NCI-H1417 (cell line): ENCODE measurements at places on chromosomes 7 and 10.

DNA sequence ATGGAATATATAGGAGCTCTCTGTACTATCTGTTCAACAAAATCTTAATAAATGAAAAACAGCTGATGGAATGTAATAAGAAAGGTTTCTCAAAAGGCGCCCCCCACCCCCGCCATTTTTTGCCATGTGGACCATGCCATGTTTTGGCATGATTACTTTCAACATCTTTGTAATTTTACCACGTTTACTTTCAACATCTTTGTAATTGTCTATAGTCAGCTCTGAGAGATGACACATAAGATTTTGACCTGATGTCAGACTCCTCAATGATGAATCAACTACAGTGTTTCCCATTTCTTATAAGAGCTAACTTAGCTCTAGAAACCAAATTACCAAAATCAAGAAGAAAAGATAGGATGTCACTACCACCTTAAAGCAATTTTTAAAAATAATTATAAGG lies 144.9 kb upstream of the AHR start:
- DNase-seq, result no peak

DNA sequence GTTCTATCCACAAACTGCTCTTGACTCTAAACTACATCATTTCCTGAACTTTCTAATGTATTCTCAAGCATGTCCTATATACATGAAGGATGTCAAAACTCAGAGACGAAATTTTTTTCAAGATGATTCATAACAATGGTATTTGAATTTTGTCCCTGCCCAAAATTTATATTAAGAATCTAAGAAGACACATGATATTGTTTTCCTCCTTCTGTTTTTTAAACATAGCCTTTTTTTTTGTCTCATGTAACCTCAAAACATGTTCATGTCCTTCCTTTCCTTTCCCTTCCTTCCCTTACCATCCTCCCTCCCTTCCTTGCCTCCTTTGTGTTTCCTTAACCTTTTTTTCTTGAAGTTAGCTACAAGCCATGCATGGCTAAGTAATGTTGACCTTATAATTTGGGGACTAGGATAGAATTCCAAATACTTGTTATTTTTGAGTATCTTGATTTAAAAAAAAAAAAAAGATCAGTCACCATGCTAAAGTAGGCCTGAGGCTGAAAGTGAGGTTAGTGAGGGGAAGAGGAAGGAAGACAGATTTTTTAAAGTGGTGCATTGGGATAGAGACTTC lies 163.0 kb downstream of the SUGCT start:
- no peak for DNase-seq

GRCh38 chr10:75887992-75888680 lies 456.7 kb downstream of the LRMDA start:
- peak; percentile 80 for DNase-seq

GRCh38 chr7:135512135-135512887 lies 2.4 kb upstream of the CNOT4 start:
- DNase-seq, result peak; percentile 73

- peak; percentile 58 for DNase-seq
These were observed 3.2 kb downstream of the DNAJB6 start for GRCh38 chr7:157339777-157340677.

DNA sequence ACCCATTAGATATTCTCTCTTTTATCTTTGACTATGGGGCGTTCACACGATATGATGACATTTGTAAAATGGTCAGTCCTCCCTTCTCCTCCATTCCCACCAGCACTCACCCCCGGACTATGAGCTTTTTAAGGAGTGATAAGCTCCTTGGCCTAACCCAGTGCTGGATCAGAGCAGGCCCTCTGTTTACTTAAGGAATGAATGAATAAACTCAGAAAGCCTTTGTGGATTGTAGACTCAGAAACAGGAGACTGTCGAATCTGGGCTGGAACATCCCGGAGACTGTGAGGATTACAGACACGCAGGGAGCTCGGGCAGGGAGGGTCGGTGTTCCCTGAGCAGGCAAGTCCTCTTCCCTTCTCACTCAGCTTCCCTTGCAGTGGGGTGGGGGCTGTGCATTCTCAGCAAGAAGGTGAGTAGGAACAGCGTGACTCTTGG lies 6.8 kb upstream of the ZCCHC24 start:
- no peak for DNase-seq

GRCh38 chr7:147541261-147541660 lies 1049.3 kb upstream of the C7orf33 start:
- DNase-seq, result no peak

GRCh38 chr7:88314061-88314491 lies 7.4 kb upstream of the STEAP4 start:
- no peak for DNase-seq

DNA sequence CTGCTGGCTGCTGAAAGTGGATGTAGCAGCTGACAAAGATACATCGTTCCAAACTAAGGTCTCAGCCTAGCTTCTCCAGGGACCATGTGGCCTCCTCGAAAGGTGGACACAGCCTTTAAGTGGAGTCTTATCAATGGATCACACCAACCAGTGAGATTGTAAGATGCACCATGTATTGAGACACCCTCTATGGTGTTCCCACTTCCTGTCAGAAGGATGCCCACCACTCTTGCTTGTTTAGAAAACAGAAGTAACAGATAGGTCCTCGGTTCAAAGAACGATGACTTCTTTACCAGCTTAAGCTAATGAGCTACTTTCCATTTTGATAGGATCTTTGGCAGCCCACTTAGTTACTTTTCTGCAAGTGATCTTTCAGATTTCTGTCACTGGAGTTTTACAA lies 34.3 kb downstream of the SLC25A13 start:
- DNase-seq, result no peak

GRCh38 chr10:5631936-5632335 lies 34.5 kb downstream of the ASB13 start:
- DNase-seq, result no peak

DNA sequence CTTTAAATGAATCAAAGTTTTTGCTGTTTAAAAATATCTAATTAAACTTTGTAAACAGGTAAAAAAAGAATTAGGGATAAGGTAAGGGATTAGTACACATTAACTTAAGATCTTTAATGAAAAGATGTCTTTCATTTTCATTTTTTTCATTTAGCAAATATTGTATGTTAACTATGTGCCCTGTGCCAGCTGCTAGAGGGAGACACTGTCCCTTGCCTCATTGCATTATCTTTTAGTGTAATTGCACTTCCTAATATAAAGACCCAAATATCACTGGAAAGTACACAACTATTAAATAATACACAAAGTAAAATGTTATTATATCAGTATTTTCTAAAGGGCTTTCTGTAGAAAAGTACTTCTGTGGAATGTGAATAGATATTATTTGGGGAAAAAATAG lies 102.7 kb downstream of the GPR37 start:
- DNase-seq, result no peak

DNA sequence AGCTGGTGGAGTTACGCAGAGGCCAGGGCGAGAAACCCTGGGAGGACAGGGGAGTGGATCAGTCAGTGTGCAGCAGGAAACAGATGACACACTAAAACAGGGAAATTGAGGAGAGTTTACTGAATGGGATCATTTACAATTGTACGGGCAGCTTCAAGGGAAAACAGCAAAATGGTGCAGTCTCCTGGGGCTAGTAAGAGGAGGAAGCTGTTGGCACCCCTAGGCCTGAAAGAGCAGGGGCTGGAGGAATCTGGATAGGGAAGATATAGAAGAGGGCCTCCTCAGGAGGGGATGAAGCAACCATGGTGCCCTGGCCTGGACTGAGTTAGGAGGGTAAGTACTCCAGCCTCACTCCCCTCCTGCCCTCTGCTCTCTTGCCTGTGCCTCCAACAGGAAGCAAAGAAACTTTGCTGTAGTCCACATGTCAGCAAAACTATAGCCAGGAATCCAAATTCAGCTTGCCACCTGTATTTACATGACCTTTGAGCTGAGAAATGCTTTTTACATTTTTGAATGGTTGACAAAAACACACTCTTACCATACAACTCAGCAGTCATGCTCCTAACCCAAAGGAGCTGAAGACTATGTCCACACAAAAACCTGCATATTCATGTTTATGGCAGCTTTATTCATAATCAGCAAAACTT lies 52.3 kb upstream of the OPN4 start:
- no peak for DNase-seq

DNA sequence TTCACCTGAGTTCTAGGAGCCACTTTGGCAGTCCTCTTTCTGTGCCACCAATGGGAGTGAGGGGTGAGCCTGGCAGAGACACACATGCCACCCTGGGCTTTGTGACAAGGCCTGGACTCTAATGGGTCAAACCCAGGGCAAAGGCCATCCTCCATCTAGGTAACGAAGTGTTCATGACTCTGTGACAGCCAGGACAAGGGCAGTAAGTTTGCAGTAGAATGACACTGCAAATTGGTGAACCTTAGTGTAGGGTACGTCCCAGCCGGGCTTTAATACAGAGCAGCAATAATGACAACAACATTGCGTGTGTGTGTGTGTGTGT lies 43.3 kb downstream of the PAPSS2 start:
- DNase-seq, result no peak

DNA sequence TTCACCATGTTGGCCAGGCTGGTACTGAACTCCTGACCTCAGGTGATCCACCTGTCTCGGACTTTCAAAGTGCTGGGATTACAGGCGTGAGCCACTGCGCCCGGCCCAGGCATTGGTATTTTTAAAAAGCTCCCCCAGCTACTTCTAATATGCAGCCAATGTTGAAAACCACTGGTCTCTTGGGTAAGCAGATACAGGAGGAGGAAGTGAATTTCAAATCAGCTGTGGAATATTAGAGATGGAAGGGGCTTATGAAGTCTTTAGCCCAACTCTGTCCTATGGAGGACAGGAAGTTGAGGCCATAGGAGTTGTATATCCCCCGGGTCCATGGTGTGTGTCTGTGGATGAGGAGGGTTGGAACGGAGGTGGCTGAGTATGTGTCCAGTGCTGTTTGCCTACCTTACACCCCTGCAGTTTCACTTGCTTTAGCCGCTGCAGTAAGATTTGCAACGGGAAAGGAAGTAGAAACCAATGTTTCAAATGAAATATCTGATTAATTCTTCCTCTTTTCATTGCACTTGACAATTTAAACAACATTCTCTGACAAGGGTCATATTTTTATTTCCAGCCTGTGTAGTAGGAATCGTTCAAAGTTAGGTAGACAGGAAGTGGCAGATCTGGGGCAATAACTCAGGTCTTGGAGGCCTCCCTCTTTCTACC lies 3.4 kb downstream of the PDE6C start:
- no peak for DNase-seq

- DNase-seq, result no peak
These were observed 41.9 kb upstream of the PSMG3 start for GRCh38 chr7:1611708-1612241.

- DNase-seq, result no peak
These were observed 71.2 kb downstream of the APBB1IP start for GRCh38 chr10:26509307-26509706.

DNA sequence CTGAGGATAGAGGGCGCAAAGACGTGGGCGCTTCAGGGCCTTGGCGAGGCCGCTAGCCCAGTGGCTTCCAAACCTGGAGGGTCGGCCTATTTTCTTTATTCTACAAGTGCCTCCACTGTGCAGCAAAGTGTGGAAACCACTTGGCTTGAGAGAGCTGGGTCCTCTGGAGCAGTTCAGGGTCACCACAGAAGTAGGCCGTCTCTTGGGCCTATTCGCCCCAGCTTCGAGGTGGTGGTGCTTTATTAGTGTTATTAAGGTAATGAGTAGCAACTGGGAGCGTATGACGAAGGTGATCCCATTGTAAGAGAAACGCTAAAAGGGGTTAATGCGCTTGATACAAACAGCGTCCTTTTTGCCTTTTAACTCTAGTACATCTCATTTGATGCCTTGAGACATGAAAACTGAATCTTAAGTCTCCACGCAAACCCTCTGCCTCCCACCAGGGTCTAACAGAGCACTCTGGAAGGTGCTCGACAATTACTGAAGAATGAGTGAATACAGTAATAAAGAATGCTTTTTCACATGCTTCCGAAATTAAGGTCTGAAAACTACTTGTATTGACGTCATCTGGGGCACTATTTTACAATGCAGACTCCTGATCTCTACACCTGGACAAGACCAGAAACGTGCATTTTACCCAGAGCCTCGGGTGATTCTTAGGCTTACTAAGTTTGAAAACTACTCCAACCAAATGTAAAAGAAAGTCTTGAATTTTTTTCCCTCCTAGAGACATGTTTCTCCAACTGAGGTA lies 647 bp upstream of the GSAP start:
- DNase-seq, result no peak

DNA sequence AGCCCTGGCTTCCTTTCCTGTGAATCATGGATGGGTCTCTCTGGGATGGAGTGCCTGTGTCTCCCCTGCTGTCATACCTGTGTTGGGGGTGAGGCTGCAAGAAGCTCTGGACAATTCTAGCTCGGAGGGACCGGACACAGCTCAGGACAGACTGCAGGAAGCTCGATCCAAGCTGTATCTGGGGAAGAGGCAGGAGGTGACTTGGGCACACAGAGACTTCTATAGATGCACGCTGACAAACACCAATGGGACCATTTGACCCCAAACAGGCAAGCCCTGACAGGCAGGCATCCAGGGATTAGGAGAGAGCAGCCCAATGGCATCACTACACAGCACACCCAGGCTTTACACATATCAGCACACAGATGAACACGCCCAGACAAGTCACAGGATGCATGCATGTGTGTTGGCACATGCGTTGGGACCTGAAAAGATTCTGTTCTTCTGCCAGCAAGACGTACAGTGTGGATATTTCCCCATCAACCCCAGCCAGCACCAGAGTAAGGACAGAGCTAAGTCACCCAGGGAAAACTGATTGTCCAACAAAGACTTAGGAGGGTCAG lies 4.5 kb downstream of the LLCFC1 start:
- DNase-seq, result no peak

GRCh38 chr7:129635300-129636029 lies 23.9 kb downstream of the NRF1 start:
- peak; percentile 78 for DNase-seq

DNA sequence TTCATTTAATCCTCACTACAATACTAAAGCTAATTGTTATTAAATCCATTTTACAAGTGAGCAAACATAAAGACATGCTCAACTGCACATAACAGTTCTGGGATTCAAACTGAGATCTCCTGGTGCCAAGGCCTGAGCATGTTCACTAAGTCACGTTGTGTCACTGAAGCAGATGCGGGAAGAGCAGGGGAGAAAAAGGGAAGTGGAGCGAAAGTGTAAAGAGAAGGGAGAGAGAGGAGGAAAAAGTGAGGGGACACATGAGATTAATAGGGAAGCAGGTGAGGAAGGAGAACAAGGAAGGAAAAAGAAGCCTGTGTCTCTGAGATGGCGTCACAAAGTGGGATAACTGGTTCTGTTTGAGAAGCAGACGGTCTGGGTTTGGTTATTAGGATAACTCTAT lies 38.9 kb upstream of the KAT6B start:
- no peak for DNase-seq

GRCh38 chr7:69782917-69783684 lies 184.8 kb downstream of the AUTS2 start:
- DNase-seq, result no peak

DNA sequence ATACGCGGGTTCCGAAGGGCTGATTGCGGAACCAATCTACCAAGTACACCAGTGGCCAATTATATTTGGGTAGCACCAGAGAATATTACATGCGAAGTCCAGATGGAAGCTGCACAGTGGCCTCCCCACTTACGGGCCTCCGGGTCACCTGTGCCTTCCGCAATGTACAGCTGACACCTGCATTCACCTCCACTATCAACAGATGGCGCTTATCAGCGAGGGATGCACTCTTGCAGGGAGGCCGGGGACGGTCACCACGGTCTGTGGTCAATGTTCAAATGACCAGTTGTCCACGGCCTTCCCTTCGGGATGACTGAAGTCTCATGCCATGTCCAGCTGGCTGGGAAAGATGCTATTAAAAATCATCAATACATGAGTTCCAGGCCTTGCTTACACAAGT lies 47.6 kb downstream of the SLIT1 start:
- DNase-seq, result no peak
